ENCODE measurements at places on chromosomes 2 and 18.

DNA sequence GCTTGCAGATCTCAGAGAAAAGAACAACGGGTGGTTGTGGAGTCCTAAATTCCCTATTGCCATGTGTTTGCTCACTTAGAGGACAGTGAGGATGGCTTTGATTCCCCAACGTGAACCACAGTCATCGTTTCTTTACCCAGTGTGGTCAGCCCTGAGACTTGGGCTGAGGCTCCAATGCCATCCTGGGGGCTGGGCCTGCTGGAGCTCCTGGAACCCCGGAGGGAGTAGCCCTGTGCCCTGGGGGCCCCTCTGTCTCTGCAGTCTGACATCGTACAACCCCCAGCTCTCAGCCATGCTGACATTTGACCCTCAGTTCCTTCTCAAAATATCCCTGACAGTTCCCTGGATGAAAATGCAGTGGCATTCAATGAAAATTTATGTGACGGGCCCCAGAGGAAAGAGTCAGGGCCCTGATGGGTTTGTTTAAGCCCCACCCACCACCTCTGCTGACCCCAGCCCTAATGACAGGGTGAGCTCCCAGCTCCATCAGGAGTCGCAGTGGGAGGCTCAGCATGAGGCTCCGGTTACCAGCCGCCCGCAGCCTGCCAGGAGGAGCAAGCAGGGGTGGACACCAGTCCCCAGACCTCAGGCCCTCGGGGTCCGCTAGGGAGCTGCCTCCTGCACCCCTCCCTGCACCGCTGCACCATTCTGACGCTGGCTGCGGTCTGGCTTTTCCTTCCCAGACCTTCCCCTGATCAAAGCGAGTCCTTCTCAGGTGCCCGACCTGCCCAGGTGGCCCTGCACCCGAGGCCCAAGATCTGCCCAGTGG, 120.9 kb downstream of the TWIST2 start:
- no peak for DNase-seq

GRCh38 chr18:48303883-48304282, 105.3 kb downstream of the ZBTB7C start:
- no peak for DNase-seq

DNA sequence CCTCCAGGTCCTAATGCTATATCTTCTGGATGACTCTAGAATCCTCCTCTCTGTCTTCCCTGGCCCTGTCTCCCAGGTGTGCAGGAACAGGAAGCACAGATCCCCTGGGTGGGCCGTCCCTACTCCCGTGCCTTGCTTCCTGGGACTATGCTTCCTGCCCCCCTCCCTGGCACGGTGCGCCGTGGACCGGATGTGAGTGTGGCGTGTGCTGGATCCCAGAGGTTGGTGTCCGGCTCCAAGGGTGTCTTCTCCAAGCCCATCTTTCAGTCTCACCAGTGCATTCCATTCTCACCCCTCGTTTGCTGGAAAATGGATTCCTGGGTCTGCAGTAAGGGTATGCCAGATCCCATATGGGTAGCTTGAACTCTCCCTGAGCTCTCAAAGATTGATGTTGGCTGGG, 144.4 kb upstream of the TWIST2 start:
- no peak for DNase-seq

DNA sequence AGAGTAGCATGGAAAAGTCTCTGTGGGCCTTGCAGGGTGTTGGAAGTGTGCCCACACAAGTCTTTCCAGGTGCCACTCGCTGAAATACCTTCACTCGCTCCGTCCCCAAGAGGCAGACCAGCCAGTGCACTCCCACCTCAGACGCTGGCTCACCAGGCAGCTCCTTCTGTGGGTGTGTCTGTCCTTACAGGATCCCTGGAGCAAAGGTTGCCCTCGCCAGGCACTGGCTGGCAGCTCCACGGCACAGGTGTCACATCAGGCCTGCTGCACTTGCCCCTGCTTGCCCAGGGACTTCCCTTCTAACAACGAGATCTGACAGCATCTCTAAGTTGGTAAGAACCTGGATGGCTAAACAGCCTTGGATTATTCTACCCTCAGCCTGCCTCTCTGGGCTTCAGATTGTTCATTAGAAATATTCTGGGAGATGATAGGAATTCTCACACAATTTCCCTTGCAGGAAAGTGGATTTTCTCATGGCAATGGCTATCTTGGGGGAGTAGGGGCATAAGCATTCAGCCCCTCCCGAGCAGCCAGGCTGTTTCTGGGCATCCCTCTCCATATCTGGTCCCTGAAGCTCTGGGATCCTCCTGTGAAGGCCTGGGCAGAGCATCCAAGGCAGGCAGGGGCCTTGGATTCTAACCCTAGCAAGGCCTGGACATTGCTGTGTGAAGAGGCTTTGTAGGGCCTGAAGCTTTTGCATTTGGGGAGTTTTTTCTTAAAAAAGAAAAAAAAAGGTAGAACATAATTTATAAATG, 262.1 kb downstream of the MYCN start:
- no peak for DNase-seq

- no peak for DNase-seq
These were observed 14.5 kb downstream of the SESTD1 start for GRCh38 chr2:179250095-179250494.

GRCh38 chr18:10057894-10058791, 144.3 kb downstream of the VAPA start:
- DNase-seq = no peak

GRCh38 chr18:25979369-25980040, 110.9 kb downstream of the SS18 start:
- DNase-seq = no peak

GRCh38 chr18:6732952-6733351, 3.4 kb downstream of the ARHGAP28 start:
- no peak for DNase-seq

GRCh38 chr2:9021563-9022211, 18.2 kb upstream of the MBOAT2 start:
- no peak for DNase-seq

DNA sequence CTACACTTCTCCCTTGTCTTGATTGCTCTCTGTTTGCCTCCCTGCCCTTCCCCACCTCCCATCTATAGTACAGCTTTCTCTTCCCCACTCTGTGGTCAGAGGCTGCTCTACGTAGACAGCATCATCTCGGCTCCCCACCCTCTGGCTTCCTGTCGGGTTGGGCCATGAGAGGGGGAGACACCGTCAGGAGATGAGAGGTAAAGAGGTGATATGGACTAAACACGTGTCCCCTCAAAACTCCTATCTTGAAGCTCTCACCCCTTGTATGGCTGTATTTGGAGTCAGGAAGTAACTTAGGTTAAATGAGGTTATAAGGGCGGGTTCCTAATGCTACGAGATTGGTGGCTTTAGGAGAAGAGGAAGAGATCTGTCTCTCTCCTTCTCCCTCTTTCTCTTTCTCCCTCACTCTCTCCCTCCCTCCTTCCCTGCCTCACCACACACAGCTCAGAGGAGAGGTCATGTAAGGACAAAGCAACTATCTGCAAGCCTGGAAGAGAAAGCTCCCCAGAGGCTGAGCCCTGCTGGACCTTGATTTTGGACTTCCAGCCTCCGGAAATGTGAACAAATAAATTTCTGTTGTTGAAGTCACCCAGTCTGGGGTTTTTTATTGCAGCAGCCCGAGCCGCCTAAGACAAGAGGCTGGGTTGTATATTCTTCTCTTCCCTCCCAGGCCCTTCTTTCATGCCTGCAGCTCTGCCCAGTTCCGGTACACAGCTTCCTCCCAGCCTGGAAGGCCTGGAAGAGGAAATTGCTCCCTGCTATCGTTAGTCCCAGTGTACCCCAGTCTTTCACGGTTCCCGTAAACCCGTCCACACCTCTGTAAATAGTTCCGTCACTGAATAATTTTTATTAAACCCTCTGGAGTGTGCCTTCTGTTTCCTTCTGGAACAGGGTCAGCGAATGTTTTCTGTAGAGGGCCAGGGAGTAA, 138.0 kb downstream of the AKAIN1 start:
- peak; percentile 45 for DNase-seq

GRCh38 chr18:31413137-31413536, 34.4 kb upstream of the DSG3 start:
- no peak for DNase-seq

- no peak for DNase-seq
These were observed 6.8 kb upstream of the CYP26B1 start for GRCh38 chr2:72154386-72154975.

GRCh38 chr2:86225581-86225980, 26.3 kb downstream of the MRPL35 start:
- peak; percentile 67 for DNase-seq

DNA sequence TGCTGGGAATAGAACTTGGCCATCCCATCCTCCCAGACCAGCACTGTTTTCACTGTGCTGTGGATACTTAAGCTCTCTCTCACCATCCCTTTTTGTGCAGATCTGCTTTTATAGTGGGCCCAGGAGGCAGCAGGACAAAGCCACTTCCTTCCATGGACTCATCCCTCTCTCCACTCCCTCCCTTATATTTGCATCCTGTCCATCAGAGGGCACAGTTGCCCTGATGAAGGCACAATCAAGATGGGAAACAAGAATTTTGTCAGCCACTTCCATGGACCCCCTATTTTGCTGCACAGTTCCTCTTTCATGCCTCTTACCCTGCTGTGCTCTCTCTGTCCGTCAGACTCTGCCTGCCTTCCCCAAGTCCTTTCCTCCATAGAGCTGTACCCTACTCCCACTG, 338.7 kb downstream of the HRH4 start:
- no peak for DNase-seq

- no peak for DNase-seq
These were observed 176.4 kb downstream of the ALK start for GRCh38 chr2:29744976-29745375.

DNA sequence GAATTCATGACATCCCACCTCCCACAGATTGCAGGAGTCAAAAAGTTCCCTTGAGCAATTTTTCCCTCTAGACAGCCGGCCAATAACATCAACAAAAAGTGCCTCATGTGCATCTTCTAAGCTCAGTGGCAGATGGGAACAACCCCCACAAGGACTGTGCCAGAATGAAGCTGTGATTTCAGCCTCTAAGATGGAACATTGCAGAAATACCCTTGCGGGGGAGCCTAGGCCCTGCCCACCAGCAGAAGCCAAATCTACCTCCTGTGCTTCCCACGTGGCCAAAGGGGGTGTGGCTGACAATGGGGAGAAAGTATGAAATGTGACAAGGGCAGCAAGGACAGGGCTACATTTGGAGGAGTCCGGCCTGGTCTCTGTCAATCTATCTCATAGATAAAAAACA, 482.3 kb downstream of the TGIF1 start:
- DNase-seq = peak; percentile 22

- DNase-seq = no peak
These were observed 322.1 kb upstream of the THUMPD2 start for GRCh38 chr2:40101131-40101575.

GRCh38 chr2:217538719-217539118, 464.1 kb downstream of the TNS1 start:
- DNase-seq = no peak

DNA sequence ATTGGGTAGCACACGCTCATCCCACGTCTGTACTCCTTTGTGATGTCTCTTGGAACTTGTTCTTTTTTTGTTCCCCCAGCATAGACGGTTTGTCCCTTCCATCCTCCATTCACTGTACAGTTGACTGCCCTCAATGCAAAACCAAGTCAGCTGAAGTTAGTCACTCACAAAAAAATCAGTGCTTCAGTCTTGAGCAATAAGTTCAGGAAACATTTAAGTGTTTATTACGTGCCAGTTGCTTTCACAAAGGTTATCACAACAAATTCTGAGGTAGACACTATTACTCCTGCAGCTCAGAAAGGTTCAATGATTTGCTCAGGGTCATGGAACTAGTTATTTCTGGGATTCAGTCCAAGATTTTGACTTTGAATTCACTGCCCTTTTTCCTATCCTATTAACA, 102.2 kb downstream of the PDE1A start:
- no peak for DNase-seq

DNA sequence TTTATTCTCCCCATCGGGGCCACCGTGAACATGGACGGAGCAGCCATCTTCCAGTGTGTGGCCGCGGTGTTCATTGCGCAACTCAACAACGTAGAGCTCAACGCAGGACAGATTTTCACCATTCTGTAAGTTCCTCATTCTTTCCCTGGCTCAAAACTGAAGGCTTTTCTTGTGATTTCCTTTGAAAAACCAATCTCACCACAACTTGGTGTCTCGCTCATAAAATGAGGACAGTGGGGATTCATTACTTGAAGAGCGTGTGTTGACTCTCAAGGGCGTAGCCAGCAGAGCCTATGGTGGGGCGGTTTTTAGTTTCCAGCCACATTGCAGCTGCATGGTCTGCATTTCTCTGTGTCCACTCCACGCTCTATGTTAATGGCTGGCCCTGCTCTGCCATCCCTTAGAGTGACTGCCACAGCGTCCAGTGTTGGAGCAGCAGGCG, 29.0 kb downstream of the SLC1A4 start:
- DNase-seq = no peak

DNA sequence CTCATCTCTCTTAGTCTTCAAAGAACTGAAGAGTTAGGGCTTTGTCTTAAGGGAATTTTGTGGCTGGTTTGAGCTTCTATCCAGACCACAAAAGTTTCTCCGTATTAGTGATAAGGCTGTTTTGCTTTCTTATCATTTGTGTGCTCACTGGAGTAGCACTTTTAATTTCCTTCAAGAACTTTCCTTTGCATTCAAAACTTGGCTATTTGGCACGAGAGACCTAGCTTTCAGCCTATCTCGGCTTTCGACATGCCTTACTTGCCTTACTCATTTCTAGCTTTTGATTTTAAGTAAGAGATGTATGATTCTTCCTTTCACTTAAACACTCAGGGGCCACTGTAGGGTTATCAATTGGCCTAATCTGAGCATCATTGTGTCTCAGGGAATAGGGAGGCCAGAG, 29.9 kb downstream of the HDHD2 start:
- DNase-seq = no peak

- no peak for DNase-seq
These were observed 14.6 kb upstream of the DYNC2LI1 start for GRCh38 chr2:43759195-43759594.

- no peak for DNase-seq
These were observed 12.0 kb downstream of the UGP2 start for GRCh38 chr2:63853527-63854310.

GRCh38 chr2:199197448-199197847, 260.3 kb downstream of the SATB2 start:
- no peak for DNase-seq

DNA sequence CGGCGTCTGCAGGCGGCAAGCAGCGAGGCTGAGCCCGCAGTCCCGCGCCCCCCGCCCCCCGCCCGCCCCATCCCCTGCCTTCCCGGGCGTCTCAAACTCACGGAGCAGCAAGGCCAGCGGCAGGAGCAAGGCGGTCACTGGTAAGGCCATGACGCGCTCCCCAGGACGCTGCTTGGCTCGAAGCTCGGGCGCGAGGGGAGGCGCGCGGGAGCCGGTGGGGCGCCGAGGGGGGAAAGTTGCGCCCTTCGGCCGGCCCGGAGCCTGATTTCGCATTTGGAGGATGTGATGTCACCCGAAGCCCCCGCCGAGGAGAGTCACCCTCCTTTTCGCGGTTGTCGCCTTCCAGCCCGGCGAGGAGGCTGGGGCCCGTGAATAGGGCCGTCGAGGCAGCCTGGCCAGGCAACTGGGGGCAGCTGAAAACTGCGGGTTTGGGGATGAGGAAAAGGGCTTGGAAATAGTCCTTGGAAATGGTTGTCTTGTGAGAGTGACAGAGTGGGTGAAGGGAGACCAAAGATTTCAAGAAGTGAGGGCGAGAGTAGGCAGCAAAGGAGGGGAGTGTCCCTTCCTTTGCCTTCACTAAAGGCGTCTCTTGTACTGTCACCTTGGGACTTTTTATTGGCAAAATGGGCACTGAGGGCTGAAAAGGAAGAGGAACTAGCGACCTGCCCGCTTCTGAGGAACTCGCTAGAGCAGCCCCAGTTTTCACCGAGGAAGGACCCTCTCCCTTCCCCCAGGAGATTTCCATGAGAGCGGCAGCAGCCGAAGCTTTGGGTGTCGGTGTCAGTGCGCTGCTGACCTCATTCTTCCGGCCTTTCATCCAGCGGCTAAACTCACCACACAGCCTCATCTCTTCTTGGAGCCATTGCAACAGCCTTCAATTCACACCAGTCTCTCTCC, at the start of gene CD8A:
TSS of gene CD8A (minus strand) at position 238 of the 897 bp plus-strand sequence. CDS start at position 150, 88 bp downstream.
- no peak for DNase-seq

GRCh38 chr2:172461591-172462372, 34.4 kb downstream of the ITGA6 start:
- peak; percentile 38 for DNase-seq
